ENCODE measurements at places on chromosomes 5 and 9.

- DNase-seq, result no peak
These were observed 184.4 kb downstream of the HSD17B3 start for GRCh38 chr9:96117398-96118080.

- no peak for DNase-seq
These were observed 70.4 kb upstream of the SLC1A3 start for GRCh38 chr5:36535859-36536615.

GRCh38 chr9:7608261-7608660 is 191.3 kb downstream of the DMAC1 start:
- DNase-seq, result no peak

GRCh38 chr5:112799661-112800060 is 61.4 kb upstream of the SRP19 start:
- no peak for DNase-seq

GRCh38 chr5:149979896-149980295 is 19.3 kb downstream of the SLC26A2 start:
- no peak for DNase-seq

DNA sequence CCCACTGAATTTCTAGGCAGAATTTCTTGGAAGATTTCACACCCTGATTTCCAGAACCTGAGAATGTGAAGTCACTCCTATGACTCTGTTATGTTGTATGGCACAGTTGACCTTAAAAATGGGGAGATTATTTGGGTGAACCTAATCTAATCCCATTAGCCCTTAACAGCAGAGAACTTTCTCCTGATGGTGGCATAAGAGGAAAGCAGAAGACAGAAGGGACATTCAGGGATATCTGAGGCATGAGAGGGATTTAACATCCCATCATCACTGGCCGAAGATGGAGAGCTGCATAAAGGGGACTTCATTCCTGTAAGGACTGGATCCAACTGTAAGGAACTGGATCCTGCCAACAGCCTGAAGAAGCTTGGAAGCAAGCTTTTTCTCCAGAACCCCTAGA is 119.2 kb downstream of the ZNF622 start:
- no peak for DNase-seq

GRCh38 chr5:181207214-181207959 is 2.4 kb upstream of the TRIM7 start:
- peak; percentile 95 for DNase-seq

DNA sequence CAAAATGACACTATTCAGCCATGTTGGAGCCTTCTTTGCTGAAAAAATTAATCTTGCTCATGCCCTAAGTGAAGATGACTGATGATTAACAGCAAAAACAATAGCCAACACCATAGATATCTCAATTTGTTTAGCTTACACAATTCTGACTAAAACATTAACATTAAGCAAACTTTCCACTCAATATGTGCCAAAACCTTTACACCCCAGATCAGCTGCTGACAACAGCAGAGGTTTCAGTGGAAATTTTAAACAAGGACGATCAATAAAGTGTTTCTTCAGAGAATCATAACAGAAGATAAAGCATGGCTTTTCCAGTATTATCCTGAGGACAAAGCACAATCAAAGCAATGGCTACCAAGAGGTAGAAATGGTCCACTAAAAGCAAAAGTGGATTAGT is 254.4 kb upstream of the GRAMD2B start:
- DNase-seq, result no peak

GRCh38 chr5:180865981-180866695 is 5.1 kb upstream of the ZFP62 start:
- peak; percentile 1 for DNase-seq

DNA sequence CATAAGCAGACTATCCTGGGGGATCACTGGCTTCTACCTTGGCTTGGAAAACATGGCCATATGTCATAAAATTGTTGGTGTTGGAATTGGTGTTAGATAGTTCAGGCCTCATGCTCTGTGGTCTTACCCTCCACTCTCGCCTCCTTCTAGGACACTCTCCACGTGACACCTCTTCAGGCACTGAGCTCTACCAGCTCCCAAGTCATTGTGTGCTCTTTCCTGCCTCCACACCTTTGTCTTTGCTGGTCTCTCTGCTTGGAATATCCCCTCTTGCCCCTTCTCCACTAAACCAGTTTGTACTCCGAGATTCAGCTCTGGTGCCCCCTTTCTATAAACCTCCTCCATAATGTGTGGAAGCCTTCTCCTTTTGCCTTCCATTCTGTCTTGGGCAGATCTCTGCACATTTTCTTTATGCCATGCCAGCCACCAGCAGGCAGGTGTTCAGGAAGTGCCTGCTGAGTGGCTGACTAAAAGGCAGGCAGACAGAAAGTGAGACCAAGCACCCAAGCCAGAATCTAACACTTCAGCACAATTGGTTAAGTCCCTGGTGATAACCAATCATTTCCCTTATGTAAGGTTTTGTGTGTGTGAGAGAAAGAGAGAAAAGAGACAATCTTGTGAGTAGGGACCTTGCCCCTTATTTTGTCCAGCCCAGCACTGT is 37.7 kb downstream of the SAR1B start:
- no peak for DNase-seq

GRCh38 chr9:107639426-107639825 is 149.9 kb upstream of the KLF4 start:
- no peak for DNase-seq

- peak; percentile 33 for DNase-seq
These were observed 24.8 kb downstream of the PTBP3 start for GRCh38 chr9:112308588-112308987.

GRCh38 chr9:3857673-3858072 is 331.9 kb upstream of the RFX3 start:
- peak; percentile 23 for DNase-seq

DNA sequence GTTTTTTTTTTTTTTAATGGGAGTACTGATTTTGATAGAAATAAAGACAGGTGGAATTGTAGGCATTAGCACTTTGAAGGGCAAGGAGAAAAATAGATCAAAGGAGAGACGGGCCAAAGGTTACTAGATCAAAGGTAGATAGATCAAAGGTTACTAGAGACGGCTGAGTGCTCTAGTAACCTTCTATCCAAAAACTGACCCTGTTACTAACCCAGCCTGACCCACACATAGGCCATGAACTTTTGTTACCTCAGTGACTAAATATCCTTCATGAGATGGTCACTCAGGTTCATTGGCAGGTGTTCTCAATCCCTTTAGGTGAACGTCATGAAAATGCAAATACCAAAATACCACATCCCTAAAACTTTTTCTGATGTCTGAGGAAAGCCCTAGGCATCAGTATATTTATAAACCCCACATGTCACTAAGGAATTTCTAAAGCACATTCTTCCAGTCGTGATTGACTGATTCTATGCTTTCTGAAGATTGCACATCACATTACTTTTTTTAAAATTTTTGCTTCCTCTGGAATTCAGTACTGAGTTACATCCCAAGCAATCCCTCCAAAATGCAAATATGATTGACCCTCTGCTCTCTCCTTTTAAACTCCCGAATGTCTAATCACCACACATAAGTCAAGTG is 772.7 kb downstream of the BRINP1 start:
- DNase-seq, result no peak

DNA sequence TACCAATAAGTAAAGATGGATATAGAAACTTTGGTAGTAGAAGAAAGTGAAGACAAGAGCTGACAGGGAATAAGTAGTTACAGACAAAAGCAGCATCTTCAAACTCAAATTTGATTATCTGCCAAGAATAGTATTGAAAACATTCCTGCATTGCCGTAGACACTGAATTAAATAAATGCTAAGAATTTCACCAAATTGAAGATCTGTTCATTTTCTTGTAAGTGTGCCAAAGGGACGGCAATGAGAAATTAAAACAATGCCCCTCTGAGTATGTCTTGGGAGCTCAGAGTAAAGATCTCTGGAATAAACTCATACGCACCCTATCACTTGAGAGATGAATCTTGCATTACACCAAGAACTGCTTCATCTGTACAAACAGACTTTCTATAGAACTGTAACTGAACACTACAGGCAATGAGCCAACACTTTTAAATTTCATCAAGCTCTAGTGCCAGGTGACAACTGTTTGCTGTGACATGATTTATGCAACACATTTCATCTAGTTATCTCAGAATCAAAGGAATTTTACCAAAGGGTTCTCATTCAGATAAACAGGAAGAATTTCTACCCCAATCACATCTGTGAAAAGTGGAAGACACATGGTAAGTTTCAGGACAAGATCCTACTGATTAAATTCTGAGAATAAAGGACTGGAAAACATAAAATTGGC is 66.9 kb downstream of the RFX3 start:
- no peak for DNase-seq

DNA sequence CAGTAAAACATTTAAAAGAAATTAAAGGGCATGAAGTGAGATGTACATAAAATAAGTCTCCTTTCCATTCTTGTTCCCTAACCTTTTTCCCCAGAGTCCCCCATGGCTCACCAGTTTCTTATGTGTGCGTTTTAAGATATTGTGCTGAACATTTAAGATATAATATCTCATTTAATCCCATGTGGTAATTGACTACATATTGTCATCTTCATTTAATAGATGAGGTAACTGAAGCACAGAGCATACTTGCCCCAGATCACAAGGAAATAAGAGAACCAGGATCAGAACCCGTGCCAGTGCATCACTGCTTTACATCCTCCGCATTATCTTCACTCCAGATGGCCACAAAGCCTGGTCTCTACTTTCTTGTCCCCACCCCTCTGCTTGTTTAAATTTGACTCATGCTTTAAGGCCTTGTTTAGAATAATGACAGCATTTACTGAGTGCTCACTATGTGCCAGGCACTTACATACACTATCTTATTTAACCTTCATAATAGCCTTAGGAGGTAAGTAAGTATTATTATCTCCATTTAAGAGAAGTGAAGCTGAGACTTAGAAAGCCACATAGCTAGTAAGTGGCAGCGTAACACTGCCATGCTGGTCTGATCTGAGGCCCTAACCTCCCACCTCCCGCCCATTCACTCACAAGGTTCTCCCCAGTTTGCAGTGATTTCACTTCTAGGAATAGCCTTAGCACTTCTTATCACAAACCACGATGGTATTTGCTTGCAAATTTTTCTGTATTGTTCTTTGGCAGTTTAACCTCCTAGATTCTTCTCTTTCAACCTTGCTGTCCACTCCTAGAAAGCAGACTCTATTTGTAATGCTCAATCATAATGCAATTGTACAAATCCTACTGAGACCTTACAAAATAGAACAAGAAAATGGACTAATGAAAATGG is 78.4 kb upstream of the IL6ST start:
- DNase-seq, result peak; percentile 69

GRCh38 chr5:158640593-158640980 is 459.1 kb downstream of the EBF1 start:
- DNase-seq, result peak; percentile 10

GRCh38 chr5:150650021-150651006 is 9.9 kb downstream of the SYNPO start:
- no peak for DNase-seq

Data from mesenchymal stem cell (in vitro differentiated cells and primary cell).